ENCODE measurements at places on chromosomes 6 and 20.

DNA sequence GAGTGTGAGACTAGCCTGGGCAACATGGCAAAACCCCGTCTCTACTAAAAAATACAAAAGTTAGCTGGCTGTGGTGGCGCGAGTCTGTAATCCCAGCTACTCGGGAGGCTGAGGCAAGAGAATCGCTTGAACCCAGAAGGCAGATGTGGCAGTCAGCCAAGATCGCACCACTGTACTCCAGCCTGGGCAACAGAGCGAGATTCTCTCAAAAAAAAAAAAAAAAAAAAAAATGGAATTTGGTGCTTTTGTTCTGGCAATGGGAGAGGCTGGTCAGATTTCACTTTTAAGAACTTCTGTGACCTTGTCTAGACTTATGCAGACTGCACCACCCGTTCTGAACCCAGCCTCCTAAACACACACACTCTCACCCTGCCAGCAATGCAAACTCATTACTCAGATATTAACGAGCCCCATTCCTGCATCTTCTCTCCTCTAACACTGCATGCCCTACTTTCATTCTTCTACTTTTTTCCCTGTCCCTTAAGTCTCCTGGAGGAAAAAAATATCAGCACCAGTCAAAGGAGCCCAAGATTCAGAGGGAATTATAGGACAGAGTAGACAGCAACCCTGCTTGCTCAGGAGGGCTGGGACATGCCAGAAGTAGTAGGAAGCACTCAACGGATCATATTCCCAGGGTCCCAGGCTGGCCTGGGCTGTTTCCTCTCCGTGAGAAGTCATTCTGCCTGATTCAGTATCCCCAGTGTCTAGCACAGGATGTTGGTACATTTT lies 4.4 kb downstream of the MOCS1 start:
- DNase-seq: no peak

GRCh38 chr6:27972750-27973149 lies 15.7 kb downstream of the OR2B6 start:
- no peak for DNase-seq

GRCh38 chr6:80245043-80245442 lies 138.6 kb downstream of the BCKDHB start:
- DNase-seq: no peak

- DNase-seq: no peak
Observed at GRCh38 chr6:109486068-109486467, 3.0 kb upstream of the ZBTB24 start.

- DNase-seq: no peak
Observed at GRCh38 chr6:3264356-3264755, 5.6 kb downstream of the PSMG4 start.

GRCh38 chr6:145735356-145736165 lies at the start of gene EPM2A:
Gene EPM2A, minus strand, starts transcription at chr6:145735520. Its CDS starts 22 bp downstream, at chr6:145735498.
- peak; percentile 45 for DNase-seq

- no peak for DNase-seq
Observed at GRCh38 chr6:44249082-44249748, 2.3 kb downstream of the HSP90AB1 start.

DNA sequence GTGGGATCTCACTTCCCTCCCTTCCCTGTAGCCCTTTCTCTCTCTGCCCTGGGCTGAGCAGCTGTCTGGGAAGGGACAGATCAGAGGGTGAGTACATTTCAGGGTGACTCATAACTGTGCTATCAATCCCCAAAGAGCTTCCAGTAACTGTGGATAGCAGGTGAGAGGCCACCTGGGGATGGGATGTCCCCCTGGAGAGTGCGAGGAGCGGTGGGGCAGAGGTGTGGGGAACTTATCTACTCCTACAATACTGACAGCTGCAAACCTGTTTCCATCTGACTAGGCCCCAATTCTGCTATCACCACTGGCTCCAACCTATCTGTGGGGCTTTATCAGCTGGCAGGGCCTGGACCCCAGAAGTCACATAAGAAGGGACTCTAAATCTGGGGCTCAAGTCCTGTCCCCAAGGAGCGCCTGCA lies 32.6 kb downstream of the KCNK5 start:
- DNase-seq: no peak

GRCh38 chr20:16014436-16014835 lies 558.8 kb downstream of the KIF16B start:
- DNase-seq: no peak

All from stimulated activated CD4-positive, alpha-beta T cell treated with anti-CD3 and anti-CD28 coated beads, Interleukin-15, amount 100 ng/mL, for 1 hour (primary cell).